Left ventricle myocardium superior (tissue), 1 donor: ENCODE measurements at places on chromosomes 7 and 10. TPM values are rescaled to one million over a fixed set of nuclear protein-coding genes. Genes with fewer than 3 reads are reported as not detected.

DNA sequence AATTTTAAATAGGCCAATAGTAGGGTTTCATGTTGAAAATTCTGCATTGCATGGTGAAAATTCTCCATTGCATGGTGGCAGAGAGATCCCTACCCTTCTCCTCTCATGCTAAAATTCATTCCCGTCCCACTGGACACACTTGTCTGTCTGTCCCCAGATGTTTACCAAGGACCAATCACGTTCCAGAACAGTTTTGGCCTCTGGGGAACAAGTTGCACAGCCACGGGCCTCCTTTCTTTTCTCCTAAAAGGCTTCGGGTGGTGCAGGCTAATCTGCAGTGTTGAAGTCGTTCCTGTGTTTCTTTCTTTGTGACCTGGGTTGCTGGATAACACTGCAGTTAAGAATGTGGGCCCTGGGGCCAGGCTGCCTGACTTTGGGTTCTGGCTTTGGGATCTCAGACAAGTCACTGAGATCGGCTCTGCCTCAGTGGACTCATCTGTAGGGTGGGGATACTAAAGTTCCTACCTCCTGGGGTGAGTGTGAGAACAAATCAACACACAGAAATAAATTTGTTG, 113.1 kb upstream of the FAM204A start:
- DNase-seq: no peak

- no peak for DNase-seq
Measured at GRCh38 chr10:17888189-17888588, 63.5 kb upstream of the SLC39A12 start.

PBLD gene
- 4.6 TPM for total RNA-seq

PDE6C gene
- total RNA-seq: not detected

LRRD1 gene
- not detected for total RNA-seq

PAX2 gene
- total RNA-seq: not detected
